GM23248 (cell line): ENCODE measurements at places on chromosomes 4 and X. TPM values are rescaled to one million over a fixed set of nuclear protein-coding genes. Genes with fewer than 3 reads are reported as not detected.
A peak's percentile ranks its signal among the peaks of the same experiment; 100 is the strongest.

DNA sequence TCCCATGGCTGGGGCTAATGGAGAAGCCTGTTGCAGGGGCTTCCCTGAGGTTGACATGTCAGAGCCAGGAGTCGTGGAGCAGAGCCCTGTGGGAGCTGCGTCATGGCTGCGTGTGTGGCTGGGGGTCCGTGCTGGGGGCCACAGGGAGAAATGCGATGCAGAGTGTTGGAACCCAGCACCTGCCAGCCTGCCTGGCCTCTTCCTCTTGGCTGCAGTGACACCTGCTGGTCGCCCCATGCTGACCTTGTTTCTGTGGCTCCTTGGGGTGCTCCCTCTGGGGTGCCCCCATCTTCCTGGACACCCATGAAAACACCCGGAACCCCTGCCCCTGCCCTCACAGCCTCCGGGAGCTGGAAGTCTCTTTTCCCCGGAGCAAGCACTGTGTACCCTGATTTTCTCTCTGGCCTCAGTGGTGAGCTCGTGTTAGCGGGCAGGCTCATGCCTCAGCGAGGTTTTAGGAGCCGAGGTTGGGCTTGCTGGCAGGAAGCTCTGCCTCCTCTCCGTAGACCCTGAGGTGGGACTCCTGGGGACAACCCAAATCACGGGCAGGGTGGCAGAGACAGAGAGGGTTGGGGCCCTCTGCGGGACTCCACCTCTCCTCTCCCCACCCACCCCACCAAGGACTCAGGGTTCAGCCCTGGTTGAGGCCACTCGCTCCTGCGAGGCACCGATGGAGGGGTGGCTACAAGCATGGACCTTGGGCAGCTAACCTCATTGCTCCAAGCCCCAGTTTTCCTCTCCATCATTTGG lies 103.7 kb downstream of the SORCS2 start:
- DNase-seq: peak; percentile 62

Gene ADAM29
- total RNA-seq: not detected in 2 replicates

DNA sequence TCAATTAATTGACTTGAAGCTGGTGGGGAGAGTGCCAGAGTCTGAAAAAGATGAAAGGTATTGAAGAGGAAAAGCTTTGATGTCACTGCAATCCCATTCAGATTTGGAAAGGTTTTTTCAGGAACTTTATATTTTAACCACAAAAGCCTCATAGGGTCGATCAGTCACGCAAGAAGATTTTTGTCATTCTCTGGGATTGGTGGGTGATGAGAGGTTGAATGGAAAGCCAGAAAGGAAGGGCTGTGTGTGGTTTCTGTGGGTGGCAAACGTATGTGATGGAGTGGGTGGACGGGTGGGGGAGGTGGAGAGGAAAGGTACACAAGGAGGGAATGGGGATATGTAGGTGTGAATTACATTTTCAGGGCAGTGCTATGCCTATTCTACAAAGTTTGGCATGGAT lies 173.8 kb upstream of the SCML1 start:
- no peak for DNase-seq

DNA sequence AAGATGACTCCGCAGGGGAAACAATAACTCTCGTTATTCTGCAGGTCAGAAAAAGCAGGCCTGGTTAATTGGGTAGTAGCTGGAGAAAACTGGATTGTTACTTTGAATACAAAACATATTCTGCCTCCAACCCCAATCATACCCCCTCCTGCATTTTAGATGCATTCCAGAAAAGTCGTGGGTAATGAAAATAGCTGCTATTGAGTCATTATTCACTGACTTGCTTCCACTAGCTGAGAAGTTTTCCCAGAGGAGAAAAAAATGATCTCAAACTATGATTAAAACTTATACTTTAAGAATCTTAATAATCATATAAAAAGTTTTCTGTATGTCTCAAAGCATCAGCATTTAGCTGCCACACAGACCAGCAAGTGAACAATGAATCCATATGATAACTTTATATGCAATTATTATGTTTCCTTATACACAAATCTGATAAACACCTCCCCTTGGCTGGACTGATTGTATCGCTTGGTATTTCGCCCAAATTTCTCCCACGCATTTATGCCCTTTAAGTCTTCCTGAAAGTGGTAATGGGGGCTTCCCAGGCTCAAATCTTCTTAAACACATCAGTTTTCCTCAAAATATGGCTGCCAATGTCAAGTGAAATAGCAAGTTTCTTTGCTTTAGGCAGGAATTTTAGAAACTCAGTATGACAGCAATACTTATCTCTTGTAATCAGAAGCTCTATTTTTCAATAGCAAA lies 181.0 kb downstream of the LDB2 start:
- peak; percentile 64 for DNase-seq

Gene DDX53
- total RNA-seq: not detected in 2 replicates

Gene NEIL3
- total RNA-seq: 1.5 and 2.4 TPM in 2 replicates

DNA sequence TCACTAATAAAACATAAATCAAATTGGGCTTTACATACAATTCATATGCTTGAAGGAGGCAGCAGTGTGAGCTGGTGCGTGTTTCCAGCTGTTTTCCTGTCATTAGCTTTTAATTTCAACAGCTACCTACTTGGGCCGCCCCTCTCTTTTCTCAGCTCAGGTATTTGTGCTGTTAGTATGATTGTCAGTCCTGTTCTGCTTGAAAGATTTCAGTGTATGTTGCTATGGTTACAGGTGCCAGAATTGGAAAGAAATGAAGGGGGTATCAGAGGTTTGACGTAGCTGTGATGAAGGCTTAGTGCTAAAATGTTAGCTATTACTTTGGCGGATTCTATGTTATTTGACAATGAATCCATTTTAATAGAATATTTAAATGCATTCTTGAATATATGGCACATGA lies 440.3 kb downstream of the ZIC3 start:
- DNase-seq: no peak

- DNase-seq: peak; percentile 60
Measured at GRCh38 chr4:41196633-41197332, 17.6 kb downstream of the APBB2 start.

Gene BRS3
- not detected in 2 replicates for total RNA-seq

DNA sequence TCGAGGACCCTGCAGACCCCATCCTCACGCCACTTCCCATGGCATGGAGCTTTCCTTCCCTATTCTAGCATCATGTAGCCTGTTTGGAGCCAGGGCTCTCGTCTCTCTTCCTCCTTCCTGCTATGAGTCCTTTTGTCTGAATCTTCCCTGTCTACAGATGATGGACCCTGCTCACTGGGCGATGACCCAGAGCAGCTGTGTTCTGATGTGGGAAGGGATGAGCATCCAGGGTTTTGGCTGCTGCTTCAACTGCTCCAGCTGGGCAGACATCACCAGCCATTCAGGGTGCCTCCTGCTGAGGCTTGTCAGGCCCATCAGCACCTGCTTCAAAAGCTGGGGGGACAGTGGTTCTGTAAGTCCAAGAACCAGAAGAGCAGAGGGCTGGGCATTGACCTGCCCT lies 3.2 kb upstream of the CCKAR start:
- no peak for DNase-seq

Gene XAGE1A
- total RNA-seq: not detected in 2 replicates

Gene HTN1
- total RNA-seq: not detected in 2 replicates

DNA sequence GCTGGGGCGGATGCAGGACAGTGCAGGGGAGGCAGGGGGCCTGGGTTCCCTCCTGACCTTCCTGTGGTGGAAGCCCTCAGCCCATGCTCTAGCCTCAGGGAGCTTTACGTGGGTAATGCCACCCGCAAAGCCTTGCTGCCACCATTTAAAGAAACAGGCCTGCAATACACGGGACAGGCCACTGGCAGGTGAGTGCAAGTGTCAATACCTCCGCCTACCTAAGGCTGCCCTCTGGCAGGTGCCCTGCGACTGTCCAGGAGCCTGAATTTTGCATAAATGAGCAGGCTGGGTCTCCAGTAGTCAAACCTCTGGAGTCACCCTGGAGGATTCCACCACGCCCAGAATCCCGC lies 5.9 kb downstream of the CRMP1 start:
- peak; percentile 4 for DNase-seq

GRCh38 chr4:3572363-3572762 lies 40.1 kb upstream of the LRPAP1 start:
- no peak for DNase-seq

DNA sequence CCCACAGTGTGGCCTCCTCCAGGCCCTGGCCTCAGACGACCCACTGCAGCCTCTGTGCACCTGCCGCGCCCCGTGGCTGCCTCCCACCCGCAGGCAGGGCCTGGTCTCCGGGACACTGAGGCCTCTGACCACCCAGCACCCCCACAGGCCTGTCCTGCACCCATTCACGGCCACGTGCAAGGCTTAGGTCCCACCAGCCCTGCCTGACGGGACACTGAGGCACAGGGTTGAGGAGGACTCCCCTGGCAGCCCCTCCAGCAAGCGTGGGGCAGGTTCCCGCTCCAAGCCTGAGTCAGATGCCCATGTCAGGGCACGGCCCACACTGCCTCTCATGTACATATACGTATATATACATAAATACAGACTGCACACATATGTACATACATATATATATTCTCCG lies 23.5 kb downstream of the NELFA start:
- DNase-seq: no peak

- no peak for DNase-seq
Measured at GRCh38 chr4:152651473-152652060, 28.2 kb downstream of the TMEM154 start.

Gene PDCL2
- total RNA-seq: not detected in 2 replicates

DNA sequence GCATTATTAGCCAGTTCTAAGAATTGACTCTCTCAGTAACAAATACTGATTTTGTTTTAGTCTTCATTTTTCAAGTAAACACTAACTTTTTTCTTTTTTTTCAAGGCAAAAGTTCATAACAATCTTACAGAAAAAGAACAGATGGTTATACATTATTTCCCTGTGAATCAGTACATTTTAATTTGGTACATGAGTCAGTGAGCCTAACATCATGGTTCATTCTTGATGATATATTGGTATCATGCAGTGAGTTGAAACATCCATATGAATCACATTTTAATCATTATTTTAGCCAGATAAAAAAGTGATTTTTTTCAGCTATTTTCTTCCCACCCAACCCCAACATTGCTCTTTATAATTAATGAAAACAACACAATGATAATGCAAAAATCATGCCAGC lies 184.3 kb upstream of the TACR3 start:
- peak; percentile 64 for DNase-seq

DNA sequence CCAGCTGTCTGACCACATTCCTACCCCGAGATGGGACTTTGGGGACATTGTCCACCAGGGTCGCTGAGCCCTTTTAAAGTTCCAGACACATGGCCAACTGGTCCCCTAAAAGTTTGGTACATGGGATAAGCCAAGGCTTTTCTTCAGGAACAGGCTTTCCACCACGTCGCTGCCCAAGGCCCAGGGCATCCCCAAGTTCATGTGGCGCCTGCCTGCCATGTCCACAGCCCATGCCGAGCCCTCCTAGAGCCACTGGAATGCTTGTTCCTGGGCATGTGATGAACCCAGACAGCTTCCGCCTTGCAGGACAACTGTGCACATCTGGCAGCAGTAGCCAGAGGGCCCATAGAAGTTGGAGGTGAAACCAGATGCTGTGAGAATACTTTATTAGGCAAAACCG lies 41.3 kb downstream of the FRG1 start:
- DNase-seq: no peak

Gene ASB11
- total RNA-seq: not detected in 2 replicates

- no peak for DNase-seq
Measured at GRCh38 chrX:44816367-44816766, 27.5 kb upstream of the DUSP21 start.

Gene TSPAN7
- total RNA-seq: not detected in 2 replicates

DNA sequence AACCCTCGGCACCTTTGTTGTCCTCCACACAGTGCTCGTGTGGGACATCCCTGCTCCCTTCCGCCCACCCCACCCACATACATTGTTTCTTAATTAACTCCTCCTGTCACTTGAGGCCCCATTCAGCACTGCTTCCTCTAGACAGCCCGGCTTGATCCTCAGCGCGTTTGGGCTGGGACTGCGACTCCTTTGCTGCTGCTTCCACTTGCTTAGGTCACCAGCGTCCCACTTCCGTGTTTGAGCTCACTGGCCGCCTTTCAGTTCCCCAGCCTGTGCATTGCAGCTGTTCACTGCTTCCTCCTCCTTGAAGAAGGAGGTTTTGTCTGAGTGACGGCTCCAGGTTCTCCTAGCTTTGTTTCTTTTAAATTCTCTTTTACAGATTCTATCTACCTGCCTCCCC lies 16.1 kb downstream of the RNF4 start:
- DNase-seq: peak; percentile 84

- no peak for DNase-seq
Measured at GRCh38 chrX:141904262-141904661, 568 bp downstream of the MAGEC1 start.

- peak; percentile 44 for DNase-seq
Measured at GRCh38 chrX:63506320-63506719, 155.2 kb upstream of the SPIN4 start.

Gene FDCSP
- total RNA-seq: not detected in 2 replicates

DNA sequence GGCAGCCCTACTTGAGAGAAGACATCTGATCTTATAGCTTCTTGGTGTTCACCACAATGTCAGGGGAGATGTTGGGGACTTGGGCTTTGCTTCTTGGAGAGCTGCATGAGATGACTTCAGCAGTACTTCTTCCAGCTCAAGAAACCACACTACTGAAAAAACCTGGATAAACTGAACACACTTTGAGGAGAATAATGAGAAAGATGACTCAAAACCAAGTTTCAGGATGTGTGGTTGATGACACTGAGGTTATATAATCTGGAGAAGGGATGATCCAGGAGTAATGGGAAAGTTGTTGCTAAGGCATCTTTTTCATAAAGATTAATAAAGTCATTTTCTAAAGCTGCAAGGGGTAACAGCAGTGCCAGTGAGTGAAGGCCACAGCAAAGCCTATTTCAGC lies 58.4 kb upstream of the PNPLA4 start:
- DNase-seq: peak; percentile 39

DNA sequence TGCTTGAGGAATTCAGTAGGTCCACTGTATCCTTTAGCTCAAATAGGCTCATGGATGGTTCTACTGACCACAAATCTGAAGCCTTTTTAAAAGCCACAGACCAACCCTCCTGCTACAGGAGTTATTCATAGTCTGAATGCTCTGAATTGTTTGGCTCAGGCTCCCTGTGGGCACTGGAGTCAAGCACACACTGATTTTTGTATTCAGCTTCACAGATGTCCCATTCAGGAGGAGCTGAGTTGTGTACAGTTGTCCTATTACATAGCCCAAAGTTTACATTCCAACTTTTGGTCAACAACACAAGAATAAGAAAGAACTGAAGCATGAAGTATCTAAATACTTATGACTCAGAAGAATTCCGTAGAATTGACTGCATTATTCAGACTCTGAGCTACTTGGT lies 243.9 kb downstream of the UNC5C start:
- DNase-seq: no peak

Gene SPINK2
- total RNA-seq: not detected in 2 replicates

Gene FAM133A
- total RNA-seq: 0.11 and 0.13 TPM in 2 replicates

DNA sequence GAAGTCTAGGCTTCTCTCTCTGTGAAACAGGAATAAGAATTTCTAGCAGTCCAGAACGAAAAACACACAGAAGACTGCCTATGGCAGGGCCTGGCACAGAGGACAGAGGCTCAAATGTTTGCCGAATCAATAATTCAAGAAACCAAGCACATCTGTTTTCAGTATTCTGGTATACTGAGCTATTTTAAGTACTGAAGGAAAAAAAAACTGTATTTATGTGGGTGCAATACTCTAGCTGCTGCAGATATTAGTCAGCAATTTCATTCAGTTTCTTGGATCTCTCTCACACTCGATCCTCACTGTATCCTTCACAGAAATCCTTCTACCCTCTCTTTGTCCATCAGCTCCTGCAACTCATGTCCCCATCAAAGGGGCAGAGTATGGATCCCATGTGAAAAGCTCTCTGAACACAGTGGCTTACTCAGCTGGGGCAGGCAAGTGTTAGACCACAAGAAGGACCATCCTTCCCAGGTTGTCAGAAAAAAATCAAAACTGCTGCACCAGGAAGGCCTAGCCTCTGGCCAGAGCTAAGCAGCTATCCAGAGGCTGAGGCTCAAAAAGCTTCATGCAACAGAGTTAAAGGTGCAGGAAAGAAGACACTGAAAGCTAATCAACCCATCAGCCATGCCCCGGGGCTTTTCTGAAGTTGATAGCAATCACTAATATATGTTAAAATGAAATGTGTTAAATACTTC lies 9.1 kb upstream of the USO1 start:
- peak; percentile 79 for DNase-seq
